ENCODE measurements at places on chromosomes 6 and 20. TPM values are rescaled to one million over a fixed set of nuclear protein-coding genes. Genes with fewer than 3 reads are reported as not detected.

DNA sequence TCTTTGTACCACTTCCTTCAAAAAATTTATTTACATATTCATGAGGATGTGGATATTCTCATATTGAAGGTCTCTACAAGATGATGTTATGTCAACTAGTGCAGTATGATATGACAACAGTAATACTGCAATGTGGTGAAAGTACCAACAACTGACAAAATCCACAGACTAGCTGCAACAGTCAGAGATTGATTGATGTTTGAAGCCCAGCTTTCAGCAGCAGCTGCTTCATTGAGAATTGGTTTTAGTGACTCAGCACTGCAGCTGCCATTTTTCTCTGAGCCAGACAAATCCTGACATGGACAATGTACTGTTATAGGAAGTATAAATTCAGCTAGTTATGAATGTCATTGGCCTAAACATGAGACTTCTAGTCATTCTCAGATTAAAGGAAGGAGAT, 53.8 kb downstream of the PKIB start:
- no peak for DNase-seq

GRCh38 chr6:111012143-111012452, 30.3 kb downstream of the RPF2 start:
- no peak for DNase-seq

GRCh38 chr20:62507991-62508640, 32.3 kb upstream of the GATA5 start:
- no peak for DNase-seq

DNA sequence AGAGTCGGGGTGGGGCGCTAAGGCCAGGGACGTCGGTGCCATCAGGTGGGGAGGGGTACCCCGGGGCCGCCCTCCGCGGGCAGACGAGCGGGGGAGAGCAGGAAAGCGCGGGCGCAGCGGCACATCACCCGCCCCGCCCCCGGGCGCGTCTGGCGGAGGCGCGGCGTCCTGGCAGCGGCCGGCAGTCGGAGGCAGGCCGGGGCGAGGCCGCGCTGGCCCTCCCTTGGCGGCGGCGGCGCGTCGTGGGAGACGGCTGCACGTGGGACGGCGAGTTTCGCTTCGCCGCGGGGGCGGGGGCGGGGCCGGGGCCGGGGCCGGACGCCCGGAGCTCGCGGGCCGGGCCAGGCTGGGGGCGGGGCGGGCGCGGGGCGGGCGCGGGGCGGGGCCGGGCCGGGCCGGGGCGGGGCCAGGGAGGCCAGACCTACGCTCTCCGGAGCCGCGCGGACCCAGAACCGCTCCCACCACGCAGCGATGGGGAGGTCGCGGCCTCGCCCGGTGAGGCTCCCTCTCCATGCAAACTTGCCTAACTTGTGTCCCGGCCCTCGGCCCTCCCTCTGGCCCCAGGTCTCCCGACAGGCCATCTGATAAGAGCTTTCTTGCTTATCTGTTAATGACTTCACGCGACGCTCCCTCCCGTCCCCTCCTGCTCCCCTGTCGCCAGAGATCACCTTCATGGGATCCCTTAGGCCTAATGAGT, 12.5 kb downstream of the ITPR3 start:
- peak; percentile 46 for DNase-seq

DNA sequence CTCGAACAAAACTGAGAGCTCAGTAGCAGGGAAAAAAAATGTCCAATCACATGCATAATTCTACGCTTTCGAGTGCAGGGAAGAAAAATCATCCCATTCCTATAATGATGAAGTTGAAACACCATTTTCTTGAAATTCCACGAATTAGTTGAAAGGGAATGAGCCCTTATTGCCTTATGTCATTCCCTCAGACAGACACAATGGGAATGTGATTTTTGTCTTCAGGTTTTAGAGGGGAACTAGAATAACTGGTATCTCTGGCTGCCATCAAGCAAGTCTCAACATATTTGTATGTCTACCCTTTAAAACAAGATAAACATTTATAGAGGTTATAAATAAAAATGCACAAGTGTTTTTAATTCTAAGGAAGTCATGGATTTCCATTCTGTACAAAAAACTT, 87.9 kb downstream of the KIF13A start:
- DNase-seq = no peak

- DNase-seq = no peak
Observed at GRCh38 chr6:18441251-18441979, 54.3 kb downstream of the RNF144B start.

GRCh38 chr20:39700528-39700927, 738.4 kb downstream of the DHX35 start:
- DNase-seq = no peak

DNA sequence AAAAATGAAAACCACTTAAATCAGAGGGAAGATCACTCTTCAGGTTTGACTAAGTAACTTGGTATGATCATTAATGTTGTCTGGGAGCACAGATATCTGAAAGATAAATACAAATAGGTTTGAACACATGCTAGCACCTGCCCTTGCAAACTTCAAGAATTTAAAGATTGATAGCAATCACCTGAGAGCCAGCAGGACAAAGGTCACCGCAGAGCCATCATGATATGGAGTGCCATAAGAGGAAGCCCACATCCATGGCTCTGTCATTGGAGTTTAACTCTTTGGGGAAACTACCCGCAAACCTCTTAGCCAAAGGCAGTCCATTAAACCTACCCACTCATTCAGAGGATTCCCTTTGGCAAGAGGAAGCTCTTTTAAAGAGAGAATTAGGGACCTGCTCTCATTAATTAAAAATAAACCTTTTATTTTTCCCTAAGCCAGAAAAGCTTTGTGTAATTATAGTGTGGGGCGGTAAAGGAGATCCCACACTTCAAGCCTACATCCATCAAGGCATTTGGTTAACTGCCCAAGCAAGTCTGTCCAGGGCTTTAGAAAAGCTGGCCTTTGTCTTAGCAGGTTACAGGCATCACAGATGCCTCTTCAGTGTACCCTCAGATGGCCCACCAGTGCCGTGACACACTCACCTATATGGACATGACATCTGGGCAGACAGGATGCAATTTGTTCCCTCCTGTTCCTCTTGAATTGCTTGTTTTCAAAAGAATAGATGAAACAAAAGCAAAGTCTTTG, 73.0 kb downstream of the SASH1 start:
- DNase-seq = no peak

DNA sequence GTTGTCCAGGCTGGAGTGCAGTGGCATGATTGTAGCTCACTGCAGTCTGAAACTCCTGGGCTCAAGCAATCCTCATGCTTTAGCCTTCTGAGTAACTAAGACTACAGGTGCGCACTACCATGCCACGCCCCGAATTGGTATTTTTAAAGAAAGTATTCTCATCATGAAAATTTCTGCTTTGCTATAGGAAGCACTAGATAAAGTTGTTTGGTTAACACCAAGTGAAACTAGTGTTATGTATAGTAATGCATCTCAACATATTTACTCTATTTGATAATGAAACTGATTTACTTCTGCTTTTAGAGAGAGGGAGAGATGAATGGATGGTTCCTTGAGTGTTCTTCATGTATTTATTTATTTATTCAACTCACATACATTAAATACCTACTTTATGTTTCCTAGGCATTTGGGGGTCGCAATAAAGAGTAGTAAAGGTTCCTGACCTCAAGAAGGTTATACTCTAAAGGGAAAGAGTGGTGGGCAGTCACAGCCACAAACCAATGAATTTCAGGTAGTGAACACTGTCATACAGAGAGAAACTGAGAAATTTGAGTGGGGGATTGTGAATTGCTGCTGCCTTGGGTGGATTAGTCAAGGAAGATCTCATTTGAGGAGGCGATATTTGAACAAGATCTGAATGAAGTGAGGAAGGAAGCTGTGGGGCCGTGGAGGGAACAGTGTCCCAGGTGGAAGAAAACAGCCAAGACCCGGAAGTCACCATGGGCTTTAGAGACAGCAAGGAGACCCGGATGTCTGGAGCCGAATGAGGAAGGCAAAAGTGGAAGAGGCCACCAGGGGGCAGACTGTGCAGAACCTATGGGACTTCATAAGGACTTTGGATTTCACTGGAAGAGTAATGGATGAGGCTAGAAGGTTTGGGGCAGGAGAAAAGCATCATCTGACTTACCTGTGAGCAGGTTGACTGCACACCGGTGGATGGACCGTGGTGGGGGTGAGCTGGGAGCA, 185.6 kb downstream of the TSHZ2 start:
- DNase-seq = peak; percentile 37

DNA sequence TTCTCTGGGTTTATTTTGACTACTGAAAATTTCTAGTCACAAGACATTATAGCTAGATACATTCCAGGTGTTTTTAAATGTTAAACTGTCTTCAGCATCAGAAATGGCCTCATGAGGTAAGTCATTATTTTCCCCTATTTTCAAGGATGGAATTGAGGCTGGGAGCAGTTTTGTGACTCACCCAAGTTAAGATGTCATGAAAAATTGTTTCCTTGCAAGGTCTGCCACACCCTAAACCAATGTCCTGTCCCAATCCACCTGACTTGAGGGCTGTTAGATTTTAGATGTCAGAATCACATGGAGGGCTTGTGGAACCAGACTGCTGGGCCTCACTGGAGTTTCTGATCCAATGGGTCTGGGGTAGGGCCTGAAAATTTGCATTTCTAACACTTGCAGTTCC, 16.9 kb downstream of the SLC22A3 start:
- DNase-seq = no peak

DNA sequence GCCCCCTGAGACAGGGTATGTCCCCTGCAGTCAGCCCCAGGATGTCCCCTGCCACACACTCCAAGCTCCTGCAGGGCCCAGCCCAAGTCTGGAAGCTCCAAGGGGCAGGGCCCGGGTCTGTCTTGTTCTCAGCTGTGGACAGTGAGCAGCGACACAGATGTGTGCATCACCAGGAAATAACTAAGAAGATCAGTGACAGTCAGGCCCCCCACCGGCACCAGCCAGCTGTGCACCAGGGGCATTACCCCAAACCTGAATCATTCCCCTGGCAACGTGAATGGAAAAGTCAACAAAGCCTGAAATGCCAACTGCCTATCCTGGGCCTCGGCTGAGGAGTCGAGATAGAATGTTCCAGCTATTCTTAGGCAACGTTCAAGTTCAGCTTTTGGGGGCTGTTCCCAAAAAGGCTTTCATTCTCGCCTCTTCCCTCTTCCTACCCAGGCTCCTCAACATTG, 105.0 kb downstream of the PREX1 start:
- no peak for DNase-seq

DNA sequence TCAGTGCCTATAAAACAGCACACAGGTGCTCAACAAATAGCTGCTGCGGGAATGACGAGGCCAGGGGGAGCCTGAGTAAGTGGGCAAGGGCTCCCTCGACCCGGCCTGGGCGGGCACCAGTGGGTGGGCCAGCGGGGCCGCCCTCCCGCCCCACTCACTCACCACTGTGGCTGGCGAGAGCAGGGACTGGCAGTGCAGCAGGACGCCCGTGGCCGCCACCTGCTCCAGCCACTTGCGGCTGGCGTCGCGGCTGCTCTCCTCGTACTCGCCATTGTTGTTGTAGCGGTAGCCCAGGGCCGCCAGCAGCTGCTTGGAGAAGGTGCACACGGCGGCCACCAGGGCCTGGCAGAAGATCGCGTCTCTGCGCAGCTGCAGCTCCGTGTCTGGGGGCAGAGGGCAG, 191.5 kb downstream of the PREX1 start:
- no peak for DNase-seq

- no peak for DNase-seq
Observed at GRCh38 chr20:63749597-63750508, 10.3 kb downstream of the SLC2A4RG start.

DNA sequence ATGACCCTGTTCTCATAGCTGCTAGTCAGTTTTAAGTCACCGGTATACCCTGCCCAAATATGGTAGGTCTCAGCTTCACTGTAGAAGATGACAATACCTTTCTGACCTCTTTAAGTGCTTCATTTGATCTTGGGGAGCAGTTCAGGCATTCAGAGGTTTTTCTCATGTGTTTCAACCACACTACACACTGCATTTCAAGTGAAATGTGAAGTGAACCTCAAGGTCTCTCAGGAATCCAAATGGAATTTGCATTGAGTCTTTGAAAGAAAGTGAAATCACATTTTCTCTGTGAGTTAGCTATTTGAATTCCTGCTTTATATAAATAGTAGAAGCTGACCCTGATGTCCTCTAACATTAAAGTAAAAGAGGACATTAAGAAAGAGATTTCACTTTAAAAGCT, 461.6 kb downstream of the ADGRB3 start:
- no peak for DNase-seq

- DNase-seq = no peak
Observed at GRCh38 chr20:13092111-13092510, 83.3 kb downstream of the SPTLC3 start.

GRCh38 chr20:35903843-35904242, 50.5 kb downstream of the SCAND1 start:
- no peak for DNase-seq

- no peak for DNase-seq
Observed at GRCh38 chr6:145367149-145367548, 368.2 kb downstream of the EPM2A start.

MBOAT1 gene
- 9.7 TPM for total RNA-seq

EFCAB8 gene
- not detected for total RNA-seq

GPX5 gene
- total RNA-seq = not detected

RBBP8NL gene
- not detected for total RNA-seq

MROH8 gene
- total RNA-seq = 0.05 TPM

All from NCI-H460 (cell line).